M059J (cell line): ENCODE measurements at places on chromosomes 3 and 15. TPM values are rescaled to one million over a fixed set of nuclear protein-coding genes. Genes with fewer than 3 reads are reported as not detected.

- DNase-seq: peak; percentile 63
Observed at GRCh38 chr15:66644869-66645268, 57.2 kb upstream of the SMAD6 start.

DNA sequence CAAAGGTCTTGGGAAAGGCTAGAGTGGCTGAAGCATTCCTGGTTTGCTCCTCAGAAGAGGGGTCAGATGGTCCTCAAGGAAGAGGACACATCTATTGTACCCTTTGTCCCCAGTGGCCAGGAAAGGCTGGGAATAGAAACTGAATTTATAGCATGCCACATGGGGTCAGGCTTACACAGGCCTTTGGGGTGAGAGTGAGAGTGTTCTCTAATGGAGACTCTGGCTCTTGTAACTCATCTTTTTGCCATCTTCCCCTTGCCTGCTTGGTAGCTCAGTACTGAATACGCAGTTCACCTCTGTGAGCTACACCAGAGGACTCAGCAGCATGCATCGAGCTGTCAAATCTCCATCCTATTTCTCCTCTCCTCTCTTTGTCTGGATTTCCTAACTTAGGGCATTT lies 87.5 kb downstream of the ATP2B2 start:
- peak; percentile 50 for DNase-seq

GRCh38 chr15:78675206-78675605 lies 34.2 kb upstream of the CHRNB4 start:
- no peak for DNase-seq

GRCh38 chr15:98444138-98444537 lies 204.2 kb upstream of the IGF1R start:
- no peak for DNase-seq

- DNase-seq: no peak
Observed at GRCh38 chr3:36774052-36774451, 9.7 kb upstream of the DCLK3 start.

DNA sequence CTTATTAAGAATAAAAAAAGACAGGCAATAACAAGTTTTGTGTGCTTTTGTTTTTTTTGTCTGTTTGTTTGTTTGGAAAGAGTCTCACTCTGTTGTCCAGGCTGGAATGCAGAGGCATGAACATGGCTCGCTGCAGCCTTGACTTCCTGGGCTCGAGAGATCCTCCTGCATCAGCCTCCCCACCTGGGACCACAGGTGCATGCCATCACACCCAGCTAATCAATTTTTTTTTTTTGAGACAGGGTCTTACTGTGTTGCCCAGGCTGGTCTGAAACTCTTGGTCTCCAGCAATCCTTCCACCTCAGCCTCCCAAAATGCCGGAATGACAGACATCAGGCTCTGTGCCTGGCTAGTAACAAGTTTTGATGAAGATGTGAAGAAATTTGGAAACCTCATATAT lies 73.1 kb upstream of the GCNT3 start:
- no peak for DNase-seq

GRCh38 chr3:64259636-64260035 lies 34.4 kb upstream of the PRICKLE2 start:
- DNase-seq: peak; percentile 30

- DNase-seq: no peak
Observed at GRCh38 chr3:186142393-186142932, 33.6 kb upstream of the ETV5 start.

- no peak for DNase-seq
Observed at GRCh38 chr15:45128971-45129639, 574 bp downstream of the DUOXA1 start.

DNA sequence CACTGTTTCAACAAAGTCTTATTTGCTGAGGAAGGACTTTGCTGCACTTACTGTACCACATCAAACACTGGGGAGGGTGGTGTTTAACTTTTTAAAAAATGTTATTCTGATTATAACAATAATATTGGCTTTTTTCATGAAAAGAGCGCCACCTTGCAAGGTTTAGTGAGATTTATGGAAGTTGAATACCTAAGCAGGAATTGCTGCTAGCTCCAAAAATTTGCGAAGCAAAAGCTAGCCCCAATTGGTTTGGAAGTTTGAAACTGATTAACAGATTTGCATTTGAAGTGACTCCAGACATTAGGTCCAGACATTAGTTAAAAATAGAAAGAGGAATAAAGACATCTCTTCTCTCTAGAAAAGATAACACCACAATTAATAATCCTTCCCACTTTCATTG lies 6.7 kb downstream of the ZIC1 start:
- DNase-seq: no peak

DNA sequence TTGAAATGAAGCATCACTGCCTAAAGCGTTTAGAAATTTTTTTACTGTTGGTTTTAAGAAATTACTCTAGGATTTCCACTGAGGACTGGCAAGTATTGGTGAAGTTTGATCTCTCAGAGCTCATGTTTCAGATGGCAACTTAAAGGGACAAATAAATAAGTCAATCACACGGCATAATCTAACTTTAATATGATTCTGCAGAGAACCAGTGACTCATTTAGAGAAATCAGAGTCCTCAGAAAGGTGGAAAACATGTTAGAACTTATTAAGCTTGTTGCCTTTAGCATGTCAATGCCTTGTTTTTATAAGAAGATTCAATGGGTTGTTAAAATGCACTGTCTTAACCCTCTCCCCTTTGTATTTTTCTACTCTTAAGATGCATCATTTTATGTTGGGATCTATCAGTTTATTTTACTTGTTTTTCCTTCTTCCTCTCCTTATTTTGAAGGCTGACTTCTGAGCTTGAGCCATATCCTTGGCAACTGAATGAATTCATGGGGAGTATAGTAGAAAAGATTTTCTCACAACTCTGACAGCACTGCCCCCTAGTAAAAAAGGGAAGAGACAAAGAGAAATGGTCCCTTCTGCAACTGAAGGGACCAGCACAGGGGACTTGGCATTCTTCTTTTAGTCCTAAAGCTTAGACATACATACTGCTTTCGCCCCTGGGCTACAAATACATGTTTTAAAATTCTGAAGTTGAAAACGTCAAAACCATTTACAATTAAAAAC lies 431.2 kb downstream of the LPP start:
- peak; percentile 56 for DNase-seq

- peak; percentile 43 for DNase-seq
Observed at GRCh38 chr3:50352781-50353180, 2.1 kb downstream of the CYB561D2 start.

GRCh38 chr3:74613060-74613459 lies 1.4 kb downstream of the CNTN3 start:
- DNase-seq: no peak

HEG1 gene
- total RNA-seq: 59.7 and 139 TPM in 2 replicates

ILDR1 gene
- not detected in 2 replicates for total RNA-seq

TOPAZ1 gene
- not detected in 2 replicates for total RNA-seq

FAM98B gene
- 3.5 and 24.9 TPM in 2 replicates for total RNA-seq

CYP11A1 gene
- total RNA-seq: 0.07 and 0.10 TPM in 2 replicates

CMTM8 gene
- 3.7 and 4.6 TPM in 2 replicates for total RNA-seq

FMN1 gene
- total RNA-seq: 5.3 and 7.7 TPM in 2 replicates

GOLGA8J gene
- 0.34 TPM in 1 of 2 replicates, not detected in the other for total RNA-seq

MAP1A gene
- 1.7 and 3.8 TPM in 2 replicates for total RNA-seq

GOLGA6L4 gene
- total RNA-seq: not detected in 2 replicates

ARPIN gene
- 2.0 and 5.2 TPM in 2 replicates for total RNA-seq

CD200 gene
- 0.15 and 0.20 TPM in 2 replicates for total RNA-seq
